Activated CD4-positive, alpha-beta memory T cell treated with anti-CD3 and anti-CD28 coated beads for 36 hours (primary cell): ENCODE measurements at places on chromosomes 16 and 17. TPM values are rescaled to one million over a fixed set of nuclear protein-coding genes. Genes with fewer than 3 reads are reported as not detected.

- no peak for DNase-seq
These were observed 2.1 kb downstream of the IFT20 start for GRCh38 chr17:28333083-28333746.

The SLC52A1 gene
- total RNA-seq, result 0.31 TPM

DNA sequence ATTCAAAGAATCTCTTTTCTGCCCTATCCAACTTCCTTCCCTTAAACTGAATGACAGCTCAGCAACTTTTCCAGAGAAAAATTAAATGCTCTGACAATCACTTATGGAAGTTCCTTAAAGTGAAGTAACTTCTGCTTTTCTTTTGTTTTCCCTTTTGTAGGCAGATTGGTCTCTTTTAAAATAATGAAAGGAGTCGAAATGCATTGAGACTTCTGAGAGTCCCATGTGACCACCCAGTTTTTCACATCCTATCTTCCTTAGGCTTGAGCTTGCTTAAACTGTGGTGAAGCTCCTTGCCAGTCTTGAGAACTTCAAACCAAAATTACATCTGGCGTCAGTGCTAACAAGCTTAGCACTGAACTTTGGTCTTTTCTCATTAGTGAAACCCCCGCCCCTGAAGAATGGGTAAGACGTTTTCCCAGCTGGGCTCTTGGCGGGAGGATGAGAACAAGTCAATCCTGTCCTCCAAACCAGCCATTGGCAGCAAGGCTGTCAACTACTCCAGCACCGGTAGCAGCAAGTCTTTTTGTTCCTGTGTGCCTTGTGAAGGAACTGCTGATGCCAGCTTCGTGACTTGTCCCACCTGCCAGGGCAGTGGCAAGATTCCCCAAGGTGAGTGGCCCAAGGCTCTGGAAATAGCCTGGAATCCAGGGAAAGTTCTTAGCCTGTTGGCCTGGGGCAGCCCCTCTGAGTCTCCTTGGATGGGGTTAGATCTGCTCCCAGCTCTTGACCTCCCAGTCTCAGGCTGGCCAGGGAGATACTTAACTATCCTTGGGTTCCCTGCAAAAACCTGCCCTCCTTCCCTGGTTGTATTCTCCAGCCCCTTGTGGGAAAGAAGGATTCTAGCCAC, 1.2 kb downstream of the TMEM106A start:
- peak; percentile 16 for DNase-seq

GRCh38 chr17:58184308-58184985, 8.1 kb upstream of the EPX start:
- no peak for DNase-seq

- peak; percentile 84 for DNase-seq
These were observed 24.1 kb downstream of the DNAJA2 start for GRCh38 chr16:46949241-46949892.
